ENCODE measurements at places on chromosomes 7 and 10.

- DNase-seq, result no peak
Measured at GRCh38 chr7:135712796-135713195, 15.2 kb downstream of the SLC13A4 start.

DNA sequence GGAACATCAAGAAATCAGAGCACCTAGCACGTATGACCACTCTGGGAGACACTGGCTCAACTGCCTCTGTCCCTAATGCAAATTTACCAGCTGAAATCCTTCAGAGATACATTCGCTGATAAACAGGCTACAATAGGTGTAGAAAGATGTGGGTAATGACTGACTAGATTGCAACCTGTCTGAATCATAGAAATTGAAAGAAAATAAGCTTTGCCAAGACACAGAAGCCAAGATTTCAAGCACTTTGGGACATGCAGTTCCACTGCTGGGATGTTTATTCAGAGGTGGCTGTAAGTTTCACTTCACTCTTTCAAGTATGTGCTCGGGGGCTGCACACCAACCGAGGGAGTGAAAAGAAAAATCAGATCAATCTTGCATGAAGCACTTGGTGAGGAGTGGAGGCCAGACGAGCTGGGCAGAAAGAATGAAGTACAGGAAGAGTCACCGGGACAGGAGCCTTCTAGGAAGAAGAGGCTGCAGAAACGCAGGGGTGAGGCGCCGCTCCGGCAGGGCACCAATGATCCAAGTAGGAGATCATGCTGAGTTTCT is 276.7 kb downstream of the PARD3 start:
- no peak for DNase-seq

DNA sequence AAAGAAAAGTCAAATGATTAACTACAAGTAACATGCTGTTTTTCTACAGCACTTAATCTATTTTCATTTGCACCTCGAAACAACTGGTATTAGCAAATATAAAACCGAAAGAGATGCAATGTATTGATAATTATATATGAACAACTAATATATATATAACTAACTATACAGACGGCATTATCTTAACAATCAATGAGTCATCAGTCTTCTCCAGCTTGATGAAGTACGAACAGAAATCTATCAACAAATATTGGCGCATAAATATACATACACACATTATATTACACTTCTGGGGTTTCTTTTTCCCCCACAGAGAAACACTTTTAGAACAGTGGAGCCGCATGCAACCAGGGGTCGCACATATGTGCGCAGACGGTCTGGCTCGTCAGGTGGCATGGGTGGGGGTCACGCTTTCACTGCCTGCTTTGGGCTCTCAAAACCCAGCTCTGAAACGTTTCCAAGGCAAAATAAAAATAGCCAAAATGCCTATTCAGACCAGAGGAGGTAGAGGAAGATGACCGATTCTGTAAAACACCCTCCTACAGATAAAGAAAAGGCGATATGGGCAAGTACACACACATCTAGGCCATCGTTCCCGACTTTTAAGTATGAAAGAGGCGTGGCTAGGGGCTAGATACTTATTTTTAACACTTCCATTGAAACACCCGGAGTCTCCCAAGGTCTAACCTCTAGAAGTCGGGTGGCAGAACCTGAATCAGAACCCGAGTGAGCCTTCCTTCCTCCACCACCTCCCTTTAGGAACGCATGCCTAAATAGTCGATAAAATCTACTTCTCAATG is 1.7 kb downstream of the ARHGAP12 start:
- DNase-seq, result no peak

- DNase-seq, result no peak
Measured at GRCh38 chr7:946256-946996, 8.1 kb downstream of the ADAP1 start.

- DNase-seq, result no peak
Measured at GRCh38 chr7:3416453-3416852, 115.4 kb downstream of the SDK1 start.

DNA sequence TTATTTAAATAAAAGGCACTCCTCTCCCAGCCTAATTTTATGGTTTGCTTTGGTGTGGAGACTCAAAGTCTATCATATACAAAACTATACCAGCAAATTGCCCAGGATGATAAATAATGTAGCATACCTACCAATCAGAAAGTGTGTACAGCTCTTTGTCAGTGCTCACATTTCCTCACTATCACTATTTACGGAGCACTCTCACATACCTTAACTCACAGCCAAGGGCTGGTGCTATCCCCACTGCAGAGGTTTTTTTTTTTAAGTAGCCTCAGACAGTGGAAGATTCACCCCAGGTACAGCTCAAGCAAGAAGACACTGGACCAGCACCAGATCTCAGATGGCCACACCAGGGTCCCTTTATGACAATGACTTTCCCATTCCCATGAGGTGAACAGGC is 2.5 kb downstream of the PDLIM1 start:
- DNase-seq, result no peak

- no peak for DNase-seq
Measured at GRCh38 chr7:26153241-26153822, 1.3 kb downstream of the NFE2L3 start.

- no peak for DNase-seq
Measured at GRCh38 chr10:78696791-78697395, 371.9 kb upstream of the ZMIZ1 start.

GRCh38 chr10:88097536-88097935 is 234.1 kb downstream of the PTEN start:
- no peak for DNase-seq

- no peak for DNase-seq
Measured at GRCh38 chr7:144587701-144588100, 184.2 kb upstream of the NOBOX start.

- no peak for DNase-seq
Measured at GRCh38 chr10:34206078-34206934, 608.8 kb downstream of the PARD3 start.

DNA sequence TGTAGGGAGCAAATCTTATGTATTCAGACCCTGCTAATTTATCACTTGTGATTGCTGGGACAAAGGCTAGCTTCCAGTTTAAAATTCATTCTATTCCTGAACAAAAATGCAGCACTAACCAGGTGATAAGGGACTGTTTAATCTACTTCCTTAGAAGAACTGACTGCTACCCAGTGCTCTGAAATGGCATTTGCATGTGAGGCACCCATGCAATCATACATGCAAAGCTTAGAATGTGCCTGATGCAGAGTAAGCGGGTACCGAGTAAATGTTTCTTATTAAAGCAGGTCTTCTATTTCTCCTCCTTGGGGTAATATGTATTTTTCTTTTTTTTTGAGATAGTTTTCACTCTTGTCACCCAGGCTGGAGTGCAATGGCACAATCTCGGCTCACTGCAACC is 54.5 kb downstream of the NEURL1 start:
- no peak for DNase-seq

GRCh38 chr7:99990460-99990852 is 14.6 kb upstream of the AZGP1 start:
- DNase-seq, result no peak

DNA sequence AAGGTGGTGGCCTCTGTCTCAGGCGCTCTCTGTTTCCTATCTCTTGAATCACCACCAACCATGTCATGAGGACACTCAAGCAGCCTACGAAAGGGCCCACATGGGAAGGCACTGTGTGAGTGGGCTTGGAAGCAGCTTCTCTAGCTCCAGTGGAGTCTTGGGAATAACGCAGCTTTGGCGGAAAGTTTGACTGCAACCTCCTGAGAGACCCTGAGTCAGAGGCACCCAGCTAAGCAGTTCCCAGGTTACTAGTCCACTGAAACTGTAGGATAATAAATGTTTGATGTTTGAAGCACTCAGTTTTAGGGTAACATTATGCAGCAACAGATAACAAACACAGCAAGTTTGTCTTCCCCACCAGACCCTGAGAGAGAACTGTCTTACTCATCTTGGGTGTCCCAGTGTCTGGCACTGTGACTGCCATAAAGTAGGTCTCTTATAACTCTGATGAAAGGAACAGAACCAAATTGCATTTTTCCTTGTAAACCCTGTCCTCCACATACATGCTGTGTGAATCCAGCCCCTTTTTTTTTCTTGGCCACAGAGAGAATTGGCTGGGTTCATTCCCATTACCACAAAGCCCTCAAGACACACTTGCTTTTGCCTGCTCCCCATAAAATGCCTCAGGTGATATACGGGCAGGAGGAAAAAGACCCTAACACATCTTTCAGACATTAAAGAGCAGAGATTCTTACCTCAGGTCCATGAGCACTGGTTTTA is 185.5 kb downstream of the ZNF365 start:
- DNase-seq, result no peak

DNA sequence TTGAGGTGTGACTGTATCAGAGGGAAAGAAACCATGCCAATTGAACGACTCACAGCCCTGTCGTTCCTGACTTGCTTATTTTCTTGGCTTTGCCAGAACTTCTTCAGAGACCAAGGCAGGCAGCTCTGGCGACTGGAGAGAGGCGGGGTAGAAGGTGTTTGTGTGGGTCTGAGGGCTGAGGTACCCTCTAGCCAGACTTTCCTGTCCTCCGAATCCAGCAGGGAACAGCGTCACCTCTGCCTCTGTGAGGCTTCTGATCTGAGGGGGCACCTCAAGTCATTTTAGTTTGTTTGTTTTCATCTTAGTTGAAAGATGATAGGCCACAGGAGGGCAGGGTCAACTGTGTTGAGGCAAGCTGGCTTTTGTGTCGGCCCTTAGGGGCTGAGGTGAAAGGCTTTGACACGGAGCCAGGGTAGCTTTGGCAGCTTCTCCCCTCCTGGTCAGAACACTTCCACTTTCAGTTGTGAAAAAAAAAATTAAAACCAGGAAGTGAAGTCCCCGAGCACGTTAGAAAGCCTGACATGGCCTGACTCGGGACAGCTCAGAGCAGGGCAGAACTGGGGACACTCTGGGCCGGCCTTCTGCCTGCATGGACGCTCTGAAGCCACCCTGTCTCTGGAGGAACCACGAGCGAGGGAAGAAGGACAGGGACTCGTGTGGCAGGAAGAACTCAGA is 1.9 kb downstream of the ACSL5 start:
- DNase-seq, result no peak

DNA sequence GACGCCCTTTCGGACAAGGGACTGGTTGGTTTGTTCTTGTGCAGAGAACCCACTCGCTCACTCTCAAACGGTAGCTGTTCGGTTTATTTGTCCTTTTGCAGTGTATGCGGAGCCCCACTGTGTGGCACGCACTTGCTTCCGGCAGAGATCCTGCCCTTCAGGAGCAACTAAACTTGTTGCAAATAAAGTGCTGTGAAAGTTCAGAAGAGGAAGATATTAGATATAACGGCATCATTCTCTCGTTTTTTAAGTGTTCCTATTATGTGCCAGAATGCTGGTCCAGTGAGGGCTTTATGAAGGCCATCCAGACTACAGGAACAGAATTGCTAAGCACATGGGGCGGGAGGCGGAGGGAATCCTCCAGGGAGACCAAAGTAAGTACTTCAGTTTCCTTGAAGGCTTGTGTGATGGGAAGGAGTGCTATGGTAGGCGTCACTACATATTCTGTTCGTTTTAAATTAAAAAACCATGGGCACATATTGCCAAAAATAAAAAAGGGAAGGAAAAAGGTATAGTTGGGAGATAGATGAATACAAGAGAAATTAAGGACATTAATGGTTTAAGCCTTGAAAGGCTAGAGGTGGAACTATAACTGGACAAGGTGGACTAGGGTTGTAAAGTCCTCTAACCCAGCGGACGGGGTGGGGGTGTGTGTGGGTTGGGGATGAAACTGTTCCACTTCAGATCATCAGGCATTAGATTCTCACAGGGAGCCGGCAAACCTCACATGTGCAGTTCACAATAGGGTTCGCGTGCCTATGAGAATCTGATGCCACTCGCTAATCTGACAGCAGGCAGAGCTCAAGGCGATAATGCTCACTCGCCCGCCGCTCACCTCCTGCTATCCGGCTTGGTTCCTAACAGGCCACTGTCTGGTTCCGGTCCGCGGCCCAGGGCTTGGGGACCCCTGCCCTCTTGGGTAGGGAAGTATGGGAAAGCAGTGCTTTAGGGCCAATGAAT is 704 bp upstream of the ERLIN1 start:
- DNase-seq, result no peak

- no peak for DNase-seq
Measured at GRCh38 chr10:79615577-79615976, 4.8 kb downstream of the SFTPA1 start.

GRCh38 chr10:4062072-4062471 is 277.1 kb upstream of the KLF6 start:
- no peak for DNase-seq

GRCh38 chr7:73715648-73716317 is 3.7 kb downstream of the STX1A start:
- no peak for DNase-seq

GRCh38 chr7:67913604-67914003 is 917.0 kb downstream of the TYW1 start:
- DNase-seq, result no peak

- no peak for DNase-seq
Measured at GRCh38 chr10:33876584-33877400, 542.3 kb upstream of the NRP1 start.

GRCh38 chr10:37721100-37721499 is 136.3 kb downstream of the ZNF248 start:
- no peak for DNase-seq

DNA sequence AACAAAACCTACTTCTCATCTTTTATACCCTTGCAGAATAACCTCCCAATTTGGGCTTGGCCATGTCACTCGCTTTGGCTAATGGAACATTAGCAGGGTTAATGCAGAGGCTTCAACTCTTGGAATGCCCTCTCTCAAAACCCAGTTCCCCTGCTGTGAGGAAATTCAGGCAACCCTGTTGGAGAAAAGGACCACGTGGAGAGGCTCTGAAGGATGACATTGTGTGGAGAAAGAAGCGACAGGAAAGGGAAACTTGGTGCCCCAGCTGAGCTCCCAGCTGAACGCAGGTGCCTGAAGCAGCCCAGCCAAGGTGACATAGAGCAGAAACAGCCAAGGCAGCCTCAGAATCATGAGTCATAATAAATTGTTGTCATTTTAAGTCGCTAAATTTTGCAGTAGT is 214.2 kb upstream of the GHITM start:
- DNase-seq, result peak; percentile 37

DNA sequence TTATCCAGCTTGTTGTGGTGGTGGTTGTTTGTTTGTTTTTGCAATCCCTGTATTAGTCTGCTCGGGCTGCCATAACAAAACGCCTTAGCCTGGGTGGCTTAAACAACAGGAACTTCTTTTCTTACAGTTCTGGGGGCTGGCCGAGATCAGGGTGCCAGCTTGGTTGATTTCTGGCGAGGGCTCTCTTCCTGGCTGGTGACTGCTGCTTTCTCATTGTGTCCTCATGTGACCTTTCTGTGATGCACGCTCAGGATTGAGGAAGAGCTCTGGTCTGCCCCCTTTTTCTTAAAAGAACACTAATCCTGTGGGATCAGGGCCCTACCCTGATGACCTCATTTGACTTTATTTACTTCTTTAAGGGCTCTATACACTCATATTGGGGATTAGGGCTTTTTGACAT is 107.1 kb upstream of the NRP1 start:
- DNase-seq, result no peak

DNA sequence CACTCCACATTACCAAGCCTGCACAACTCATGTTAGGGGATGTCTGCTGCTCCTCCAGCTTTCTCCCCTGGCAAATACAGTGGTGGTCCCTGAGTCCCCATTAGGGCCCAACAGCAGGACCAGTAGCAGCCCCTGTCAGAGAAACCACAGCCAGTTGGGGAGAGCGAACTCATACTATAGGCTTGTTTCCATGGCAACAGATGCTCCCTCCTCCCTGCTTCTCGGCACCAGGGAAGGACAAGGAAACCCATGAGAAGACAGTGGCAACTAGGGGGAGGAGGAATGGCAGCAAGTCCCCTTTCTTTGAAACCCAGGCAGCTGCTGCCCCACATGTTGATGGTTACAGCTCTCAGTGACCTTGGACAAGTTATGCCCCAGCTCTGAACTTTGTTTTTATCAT is 326.4 kb downstream of the KCNMA1 start:
- no peak for DNase-seq

GRCh38 chr7:21146642-21147423 is 281.1 kb upstream of the SP4 start:
- peak; percentile 18 for DNase-seq

Measured in iPS DF 6.9 (cell line).